ENCODE measurements at places on chromosomes 6 and 20. TPM values are rescaled to one million over a fixed set of nuclear protein-coding genes. Genes with fewer than 3 reads are reported as not detected.
A peak's percentile ranks its signal among the peaks of the same experiment; 100 is the strongest.

Gene WRNIP1
- total RNA-seq, result 130 TPM

Gene TMEM63B
- 12.7 TPM for total RNA-seq

Gene TNNC2
- not detected for total RNA-seq

DNA sequence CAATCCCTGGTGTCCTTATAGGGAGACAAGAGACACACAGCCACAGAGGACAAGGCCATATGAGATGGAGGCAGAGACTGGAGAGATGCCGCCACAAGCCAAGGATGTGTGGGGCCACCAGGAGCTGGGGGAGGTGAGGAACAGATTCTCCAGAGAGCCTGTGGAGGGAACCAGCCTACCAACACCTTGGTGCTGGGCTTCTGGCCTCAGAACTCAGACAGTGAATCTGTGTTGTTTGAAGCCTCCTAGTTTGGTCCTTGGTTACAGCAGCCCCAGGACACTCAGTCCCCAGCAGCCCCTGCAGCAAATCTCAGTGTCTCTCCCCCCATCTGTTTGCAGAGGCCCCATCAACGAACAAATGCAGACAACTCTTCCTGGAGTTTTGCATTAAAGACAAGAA, 73.2 kb upstream of the BHLHE23 start:
- DNase-seq, result no peak
- no peaks in the 10 kb centered on the region for H3K36me3 ChIP-seq
- peaks cover 7% of the 10 kb centered on the region for H3K27me3 ChIP-seq
- no peak overlapping the region for H3K4me3 ChIP-seq
- no peaks in the 10 kb centered on the region for H3K4me1 ChIP-seq
- H3K27ac ChIP-seq, result no peak overlapping the region

DNA sequence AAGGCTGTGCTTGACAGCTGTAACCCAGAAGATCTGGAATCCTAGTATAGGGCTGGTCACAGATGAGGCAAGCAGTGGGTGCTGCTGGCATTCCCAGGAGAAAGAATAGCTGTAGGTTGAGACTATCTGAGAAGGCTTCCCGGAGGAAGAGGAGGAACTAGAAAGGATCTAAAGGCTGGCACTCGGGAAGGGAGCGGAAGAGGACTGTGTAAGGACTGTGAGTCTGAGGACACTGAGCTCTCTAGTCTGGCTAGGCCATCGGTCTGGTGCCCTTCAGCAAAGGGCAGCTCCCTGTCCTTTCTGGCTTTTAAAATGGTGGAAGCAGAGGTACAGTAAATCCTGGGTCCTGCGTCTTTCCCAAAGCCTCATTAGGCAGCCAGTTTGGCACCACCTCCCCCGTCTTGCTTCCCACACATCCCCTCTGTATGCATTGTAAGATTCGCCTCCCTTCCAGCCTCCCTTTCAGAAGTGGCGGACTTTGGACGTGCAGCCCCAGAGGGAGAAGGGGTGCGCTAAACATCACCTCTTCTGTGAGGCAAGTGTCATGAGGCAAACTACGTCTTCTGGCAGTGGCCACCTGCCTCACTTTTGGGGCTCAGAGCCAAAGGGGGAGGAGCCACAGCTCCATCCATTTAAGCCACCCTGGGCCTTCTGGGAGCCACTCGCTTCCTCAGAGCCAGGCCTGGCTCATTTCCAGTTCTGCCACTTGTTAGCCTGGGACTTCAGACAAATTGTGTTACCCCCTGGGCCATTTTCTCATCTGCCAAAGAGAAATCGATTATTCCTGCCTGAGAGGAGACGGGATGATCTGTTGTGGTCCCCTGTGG, 8.6 kb downstream of the SNPH start:
- no peak overlapping the region for H3K4me3 ChIP-seq
- DNase-seq, result no peak
- H3K36me3 ChIP-seq, result peaks cover 2% of the 10 kb centered on the region
- H3K27me3 ChIP-seq, result no peaks in the 10 kb centered on the region
- no peak overlapping the region for H3K27ac ChIP-seq

DNA sequence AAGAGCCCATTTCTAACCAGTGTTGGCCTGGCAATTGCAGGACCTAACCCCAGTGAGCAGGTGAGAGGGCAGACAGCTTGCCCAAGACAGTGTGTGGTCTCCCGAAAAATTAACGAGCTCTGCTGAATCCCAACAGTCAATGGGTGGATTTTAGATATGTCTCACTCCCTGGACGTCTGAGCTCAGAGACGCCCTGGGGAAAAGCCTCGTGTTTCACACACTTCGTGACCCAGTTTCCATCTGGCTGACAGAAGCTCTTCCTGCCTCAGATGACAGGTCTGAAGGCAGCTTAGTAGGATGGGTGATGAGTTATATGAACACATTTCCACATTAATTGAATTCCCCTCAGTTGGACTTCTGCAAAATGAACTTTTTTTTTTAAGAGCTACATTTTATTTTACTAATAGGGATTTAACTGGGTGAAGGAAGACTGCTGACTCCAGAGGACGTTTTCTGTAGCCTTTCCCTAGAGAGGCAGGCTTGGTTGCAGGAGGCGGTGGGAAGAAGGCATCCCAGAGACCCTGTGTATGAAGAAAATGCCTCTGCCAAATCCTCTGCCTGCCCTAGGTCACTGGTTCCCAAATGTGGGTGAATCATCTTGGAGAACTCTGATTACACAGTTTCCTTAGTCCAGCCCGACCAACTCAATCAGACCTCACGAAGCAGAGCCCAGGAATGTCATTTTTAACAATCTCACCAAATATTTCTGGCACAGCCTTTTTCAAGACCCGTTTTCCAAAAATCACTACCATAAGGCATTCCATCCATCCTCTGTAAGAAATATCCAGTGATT, 71.7 kb upstream of the LY86 start:
- DNase-seq, result no peak
- no peak overlapping the region for H3K4me3 ChIP-seq
- H3K27me3 ChIP-seq, result no peaks in the 10 kb centered on the region
- no peak overlapping the region for H3K27ac ChIP-seq
- no peaks in the 10 kb centered on the region for H3K36me3 ChIP-seq

DNA sequence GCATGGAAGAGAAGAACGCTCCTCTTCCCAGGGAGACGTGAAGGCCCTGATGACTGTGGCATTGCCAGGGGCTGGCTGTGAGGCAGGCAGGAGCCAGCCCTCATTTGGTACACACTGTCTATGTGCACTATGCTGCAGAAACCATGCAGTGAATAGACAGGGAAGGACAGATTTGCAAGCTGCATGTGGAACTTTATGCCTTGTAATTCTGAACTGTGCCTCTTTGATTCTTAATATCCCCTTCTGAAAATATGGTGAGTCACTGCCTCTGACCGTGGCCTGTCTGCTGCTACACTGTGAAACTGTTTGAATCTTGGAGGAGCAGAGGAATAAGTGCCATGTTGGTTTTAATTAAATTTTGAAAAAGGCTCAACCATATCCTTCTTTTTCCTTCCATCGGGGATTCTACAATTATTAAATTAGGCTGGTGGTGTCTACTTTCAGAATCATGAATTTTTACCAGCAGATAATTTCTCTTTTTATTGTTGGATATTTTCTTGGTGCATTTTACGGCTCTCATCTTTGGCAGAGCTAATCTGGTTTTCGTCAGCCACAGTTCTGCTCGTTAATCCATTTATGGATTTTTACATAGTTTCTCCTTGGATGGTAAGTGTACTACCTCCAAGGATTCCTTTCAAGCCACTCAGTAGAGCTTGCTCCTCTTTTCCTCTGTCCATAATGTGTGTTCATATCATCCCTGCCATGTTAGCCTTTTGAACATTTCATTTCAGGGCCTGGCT, 301.0 kb upstream of the SLC35B3 start:
- no peaks in the 10 kb centered on the region for H3K4me1 ChIP-seq
- no peak overlapping the region for H3K27ac ChIP-seq
- no peak overlapping the region for H3K4me3 ChIP-seq
- no peaks in the 10 kb centered on the region for H3K27me3 ChIP-seq
- no peak for DNase-seq

DNA sequence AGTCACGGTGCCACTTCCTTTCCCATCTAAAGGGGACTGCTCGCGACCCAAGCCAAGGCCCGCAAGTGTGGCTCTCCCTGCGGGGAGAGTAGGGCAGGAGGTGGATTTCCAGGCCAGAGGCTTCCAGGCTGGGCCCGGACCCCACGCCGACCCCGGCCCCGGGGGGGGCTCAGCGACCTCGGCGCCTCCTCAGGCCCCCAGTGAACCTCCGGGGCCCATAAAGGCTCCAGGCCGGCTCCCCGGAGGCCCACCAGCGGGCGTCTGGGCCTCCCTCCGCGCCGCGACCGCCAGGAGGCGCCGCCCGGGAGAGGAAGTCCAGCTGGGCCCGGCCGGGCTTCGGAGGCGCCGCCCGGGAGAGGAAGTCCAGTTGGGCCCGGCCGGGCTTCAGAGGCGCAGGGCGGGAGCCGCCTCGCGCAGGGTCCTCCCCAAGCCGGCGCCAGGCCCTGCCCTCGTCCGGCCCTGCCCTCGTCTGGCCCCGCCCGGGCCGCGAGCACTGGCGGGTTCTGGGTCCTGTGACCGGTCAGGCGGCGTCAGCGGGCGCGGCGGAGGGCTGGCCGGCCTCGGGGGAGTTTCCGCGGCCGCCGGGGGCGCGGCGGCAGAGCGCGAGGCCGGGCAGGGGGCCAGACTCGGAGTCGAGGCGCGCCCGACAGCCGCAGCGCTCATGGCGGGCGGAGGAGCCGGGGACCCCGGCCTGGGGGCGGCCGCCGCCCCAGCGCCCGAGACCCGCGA, at the start of gene RAB32:
TSS of gene RAB32 (plus strand) at position 623 of the 729 bp plus-strand sequence. CDS start at position 662, 39 bp downstream.
- H3K27ac ChIP-seq, result peak within 1 kb of the TSS; percentile 98
- H3K27me3 ChIP-seq, result no peaks in the 10 kb centered on the region
- H3K36me3 ChIP-seq, result peaks cover 17% of the 10 kb centered on the region
- peak within 1 kb of the TSS; percentile 90 for H3K4me3 ChIP-seq
- DNase-seq, result peak; percentile 89

All from SJSA1 (cell line).